ENCODE measurements at places on chromosomes 13 and 19.

- no peak for DNase-seq
Measured at GRCh38 chr13:68982961-68983619, 1124.5 kb upstream of the ATXN8OS start.

DNA sequence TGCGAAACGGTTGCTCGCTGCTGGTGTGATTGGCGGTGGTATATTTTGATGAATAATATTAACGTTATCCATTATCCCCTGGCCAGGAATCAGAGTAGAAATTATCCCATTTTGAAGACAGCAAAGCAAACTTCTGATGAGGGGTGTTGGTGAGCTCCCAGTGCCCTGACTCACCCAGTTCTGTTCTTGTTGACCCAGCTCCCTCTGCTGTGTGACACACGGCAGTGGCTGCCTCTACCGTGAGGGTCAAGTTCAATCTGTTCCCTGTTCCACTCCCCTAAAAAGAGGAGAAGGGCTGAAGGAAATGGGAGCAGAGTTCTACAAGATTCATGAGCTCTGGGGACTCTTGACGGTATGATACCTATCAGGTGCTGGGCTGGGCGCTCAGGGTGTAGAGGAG, 2.0 kb downstream of the CAMSAP3 start:
- no peak for DNase-seq

DNA sequence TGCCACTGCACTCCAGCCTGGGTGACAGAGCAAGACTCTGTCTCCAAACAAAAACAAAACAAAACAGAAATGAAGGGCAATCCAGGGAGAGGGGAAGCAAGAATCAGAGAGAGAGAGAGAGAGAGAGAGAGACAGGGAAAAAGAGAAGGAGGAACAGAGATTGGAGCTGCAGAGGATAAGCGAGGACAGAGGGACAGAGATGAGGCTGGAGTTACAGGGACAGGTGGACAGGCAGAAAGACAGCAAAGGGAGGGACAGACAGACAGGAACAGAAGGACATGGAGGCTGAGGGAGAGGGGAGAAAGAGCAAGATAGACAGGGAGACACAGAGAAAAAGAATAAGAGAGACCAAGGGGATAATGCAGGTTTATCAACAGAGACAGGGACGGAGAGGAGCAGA, 1.3 kb upstream of the CRX start:
- DNase-seq, result no peak

- DNase-seq, result peak; percentile 78
Measured at GRCh38 chr19:35959040-35959967, 23.1 kb downstream of the LRFN3 start.

GRCh38 chr19:3844596-3844995, 24.2 kb downstream of the ZFR2 start:
- DNase-seq, result no peak

- DNase-seq, result no peak
Measured at GRCh38 chr19:41299046-41299754, 10.8 kb upstream of the CCDC97 start.

- DNase-seq, result no peak
Measured at GRCh38 chr19:39246951-39247669, 1.5 kb downstream of the IFNL4 start.

- no peak for DNase-seq
Measured at GRCh38 chr19:15126131-15126910, 19.1 kb downstream of the SYDE1 start.

DNA sequence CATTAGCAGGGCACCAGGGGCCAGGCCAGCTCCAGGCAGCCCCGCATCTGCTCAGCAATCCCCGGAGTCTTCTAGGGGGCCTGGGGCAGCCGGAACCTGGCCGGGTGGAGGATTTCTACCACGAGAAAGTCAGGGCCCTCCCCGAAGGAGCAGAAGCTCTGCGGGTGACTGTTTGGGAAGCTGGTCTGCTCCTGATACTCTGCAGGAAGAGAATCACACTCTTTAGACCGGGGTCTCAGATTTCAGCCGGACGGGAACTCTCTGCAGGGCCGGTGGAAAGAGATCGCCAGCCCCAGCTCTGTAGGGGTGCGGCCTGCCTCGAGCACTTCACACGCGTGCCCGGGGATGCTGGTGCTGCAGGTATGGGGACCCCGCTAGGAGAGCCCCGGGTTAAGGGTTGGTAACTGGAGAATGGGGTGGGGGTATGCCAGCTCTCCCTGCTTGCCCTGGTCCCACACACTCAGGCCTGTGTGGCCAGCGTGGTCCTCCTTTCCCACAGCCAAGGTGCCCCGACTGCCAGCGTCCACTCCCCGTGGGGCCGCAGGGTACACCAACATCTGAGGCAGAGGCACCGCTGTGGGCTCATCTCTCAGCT, 20.1 kb downstream of the RASA3 start:
- no peak for DNase-seq

GRCh38 chr19:32012206-32012605, 333.2 kb upstream of the ZNF507 start:
- no peak for DNase-seq

- no peak for DNase-seq
Measured at GRCh38 chr19:33152176-33152575, 20.3 kb downstream of the WDR88 start.

DNA sequence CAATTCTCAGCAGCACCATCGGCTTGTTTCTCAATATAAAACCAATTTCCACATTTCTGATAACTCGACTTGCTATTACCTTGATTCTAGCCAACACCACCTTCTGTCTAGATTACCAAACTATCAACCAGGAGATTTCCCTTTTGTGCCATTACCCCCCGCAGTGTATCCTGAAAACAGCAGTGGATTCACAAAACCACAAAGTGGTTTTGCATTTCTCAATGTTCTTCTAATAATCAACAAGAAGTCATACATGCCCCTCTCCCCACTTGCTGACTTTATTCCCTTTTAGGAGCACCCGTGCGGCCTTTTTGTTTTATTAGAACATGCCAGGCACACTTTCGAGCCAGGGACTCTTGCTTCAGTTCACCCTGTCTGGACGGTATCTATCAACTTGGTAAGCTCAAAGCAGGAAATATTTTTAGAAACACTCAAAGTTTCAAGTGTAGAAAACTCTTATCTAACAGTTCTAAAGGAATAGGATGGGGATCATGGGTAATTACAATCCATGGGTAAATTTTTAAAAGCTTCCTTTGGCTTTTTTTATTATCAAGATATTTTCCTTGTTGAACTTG, 967.4 kb downstream of the EFNB2 start:
- DNase-seq, result no peak

DNA sequence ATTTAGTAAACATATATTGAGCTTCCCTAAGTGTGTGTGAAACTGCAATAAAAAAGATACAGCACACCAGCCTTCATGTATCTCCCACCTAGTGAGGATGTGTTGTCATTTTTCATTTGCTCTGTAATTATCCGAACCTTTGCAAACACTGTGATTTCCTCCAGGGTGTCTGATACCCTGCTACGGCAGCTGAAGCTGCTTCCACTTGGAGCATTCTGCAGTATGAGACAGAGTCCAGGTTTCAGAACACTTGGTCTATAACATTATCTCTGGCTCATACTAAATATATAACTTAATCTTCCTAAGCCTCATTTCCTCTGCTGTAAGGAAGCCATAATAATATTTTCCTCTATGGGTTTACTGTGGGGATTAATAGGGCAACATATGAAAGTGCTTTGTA, 1338.1 kb upstream of the SLC10A2 start:
- DNase-seq, result no peak

DNA sequence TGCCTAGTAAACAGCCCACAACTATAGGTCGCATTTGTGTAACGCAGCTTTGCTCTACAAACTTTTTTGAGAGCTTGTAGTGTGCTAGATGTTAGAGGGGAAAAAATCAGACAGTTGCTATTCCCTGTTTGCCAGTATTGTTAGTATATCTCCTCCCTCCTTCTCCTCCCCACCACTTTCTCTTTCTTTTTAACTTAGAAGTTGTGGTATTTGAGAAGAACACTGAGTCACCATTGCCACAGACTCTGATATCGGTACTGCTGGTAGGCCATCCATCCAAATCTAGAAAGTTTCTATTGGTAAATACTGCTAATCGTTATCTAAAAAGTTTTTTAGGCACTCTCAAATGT, 666 bp downstream of the POMP start:
- no peak for DNase-seq

GRCh38 chr13:73466561-73466960, 407.8 kb downstream of the KLF5 start:
- DNase-seq, result no peak

DNA sequence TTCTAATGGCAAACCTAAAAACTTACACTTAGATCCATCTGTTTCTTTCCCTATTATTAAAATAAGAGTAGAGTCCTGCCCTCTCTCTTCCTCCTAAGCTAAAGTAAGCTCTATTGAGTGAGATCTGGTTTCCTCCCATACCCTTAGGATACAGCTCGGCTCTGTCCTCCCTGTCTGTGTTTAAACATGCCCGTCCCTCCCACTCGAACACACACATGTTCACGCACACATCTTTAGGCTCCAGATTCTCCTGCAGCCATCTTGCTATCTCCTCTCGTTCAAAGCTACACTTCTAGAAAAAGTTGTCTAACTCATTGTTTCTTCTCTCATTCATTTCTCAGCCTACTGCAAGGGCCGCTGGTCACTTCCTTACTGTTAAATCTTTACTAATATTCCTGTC, 15.1 kb upstream of the CEBPG start:
- no peak for DNase-seq

DNA sequence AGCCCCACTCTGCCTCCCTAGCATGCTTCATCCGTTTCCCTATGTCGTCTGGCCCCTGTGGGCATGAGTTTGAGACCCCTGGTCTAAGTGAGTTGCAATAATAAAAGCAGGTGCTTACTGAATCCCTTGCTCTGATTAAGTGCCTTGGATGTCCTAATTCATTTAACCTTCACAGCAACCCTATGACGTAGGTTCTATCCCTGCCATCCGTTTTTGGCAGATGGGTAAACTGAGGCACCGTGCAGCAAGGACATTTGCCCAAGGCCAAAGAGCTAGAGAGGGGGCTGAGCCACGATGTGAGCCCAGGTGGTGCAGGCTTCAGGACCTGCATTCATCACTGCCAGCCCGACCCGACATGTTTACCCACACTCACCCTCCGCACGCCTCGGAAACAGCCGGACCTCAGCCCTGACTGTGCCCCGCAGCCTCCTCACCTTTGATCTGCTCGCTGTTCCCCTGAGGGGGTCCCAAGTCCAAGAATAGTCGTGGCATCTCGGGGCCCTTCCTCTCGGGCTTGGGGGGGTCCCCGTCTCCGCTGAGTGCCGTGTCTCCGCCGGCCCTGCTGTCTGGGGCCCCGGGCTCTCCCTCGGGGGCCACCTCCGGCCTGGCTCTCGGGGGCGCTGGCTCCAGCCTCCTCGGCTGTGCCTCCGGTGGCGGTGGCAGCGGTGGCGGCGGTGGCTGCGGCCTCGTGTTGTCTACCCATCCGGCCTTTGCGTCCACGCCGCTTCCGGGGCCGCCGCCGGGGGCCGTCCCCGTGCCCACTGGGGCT, 14.5 kb downstream of the LMTK3 start:
- no peak for DNase-seq

GRCh38 chr13:97554496-97554895, 120.5 kb downstream of the RAP2A start:
- no peak for DNase-seq

DNA sequence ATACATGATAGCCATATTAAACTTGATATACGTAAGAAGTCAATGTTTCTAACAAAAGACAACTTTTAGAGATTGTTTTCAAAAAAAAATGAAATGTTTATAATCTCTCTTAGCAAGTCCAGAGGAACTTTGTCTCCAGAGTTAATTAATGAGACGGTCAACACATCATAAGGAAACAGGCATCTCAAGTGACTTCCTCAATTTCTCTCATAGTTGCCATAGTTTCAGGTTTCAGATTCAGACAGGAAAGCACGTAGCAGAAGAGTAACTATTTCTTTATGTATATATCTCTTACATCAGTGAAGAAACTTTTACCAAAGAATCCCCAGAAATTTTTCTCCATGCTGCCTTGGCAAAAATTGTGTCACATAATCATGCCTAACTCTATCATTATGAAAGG, 159.6 kb upstream of the ATXN8OS start:
- no peak for DNase-seq

- no peak for DNase-seq
Measured at GRCh38 chr13:43284162-43284561, 260.8 kb downstream of the DNAJC15 start.

GRCh38 chr13:66716538-66716937, 513.6 kb downstream of the PCDH9 start:
- no peak for DNase-seq

- DNase-seq, result no peak
Measured at GRCh38 chr13:113500530-113501265, 10.2 kb upstream of the DCUN1D2 start.

- no peak for DNase-seq
Measured at GRCh38 chr13:28825379-28825778, 5.2 kb downstream of the MTUS2 start.

GRCh38 chr13:49441846-49442245, 2.0 kb downstream of the CAB39L start:
- no peak for DNase-seq

GRCh38 chr13:103142151-103142550, 75.9 kb upstream of the SLC10A2 start:
- no peak for DNase-seq

GRCh38 chr19:3114018-3114726, 20.0 kb downstream of the GNA11 start:
- no peak for DNase-seq

DNA sequence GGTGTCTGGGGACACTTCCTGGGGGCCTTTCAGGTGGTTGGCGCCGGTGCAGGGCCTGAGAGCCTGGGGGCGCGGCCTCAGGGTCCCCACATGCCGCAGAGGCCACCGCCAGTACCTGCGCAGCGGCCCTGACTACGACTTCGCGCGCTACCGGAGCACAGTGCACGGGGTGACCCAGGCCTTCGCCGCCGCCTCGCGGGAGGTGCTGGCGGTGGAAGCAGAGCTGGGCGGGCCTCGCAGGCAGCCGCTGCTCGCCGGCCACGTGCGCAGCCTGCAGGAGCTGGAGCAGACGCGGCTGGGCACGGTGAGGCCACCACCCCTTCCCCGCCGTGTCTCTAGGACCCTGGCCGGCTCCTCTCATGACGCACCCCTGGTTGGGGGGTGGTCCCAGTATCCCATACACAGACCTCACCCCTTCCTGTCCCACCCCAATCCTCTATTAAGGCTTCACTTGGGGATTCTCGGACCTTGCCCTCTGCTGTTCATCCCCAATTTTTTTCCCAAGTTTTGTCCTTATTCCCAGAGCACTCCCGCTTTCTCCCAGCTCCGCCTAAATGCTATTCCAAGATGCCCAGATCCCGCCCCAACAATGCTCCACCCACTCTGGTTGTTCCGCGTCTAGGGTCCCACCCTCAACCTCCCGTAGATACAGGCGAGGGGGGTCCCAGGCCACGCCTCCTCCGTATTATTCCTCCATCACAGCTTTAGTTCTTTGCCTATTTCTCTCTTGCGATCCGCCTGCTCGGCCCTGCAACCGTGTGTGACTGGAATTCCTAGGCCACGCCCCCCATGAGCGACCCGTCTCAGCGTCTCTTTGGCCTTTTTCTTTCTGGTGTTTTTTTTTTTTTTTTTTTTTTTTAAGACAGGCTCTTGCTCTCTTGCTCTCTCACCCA, 1.0 kb downstream of the REX1BD start:
- peak; percentile 60 for DNase-seq
